ENCODE measurements at places on chromosomes 7 and 10.

- no peak for DNase-seq
These were observed 8.7 kb downstream of the FGFR2 start for GRCh38 chr10:121589553-121589952.

DNA sequence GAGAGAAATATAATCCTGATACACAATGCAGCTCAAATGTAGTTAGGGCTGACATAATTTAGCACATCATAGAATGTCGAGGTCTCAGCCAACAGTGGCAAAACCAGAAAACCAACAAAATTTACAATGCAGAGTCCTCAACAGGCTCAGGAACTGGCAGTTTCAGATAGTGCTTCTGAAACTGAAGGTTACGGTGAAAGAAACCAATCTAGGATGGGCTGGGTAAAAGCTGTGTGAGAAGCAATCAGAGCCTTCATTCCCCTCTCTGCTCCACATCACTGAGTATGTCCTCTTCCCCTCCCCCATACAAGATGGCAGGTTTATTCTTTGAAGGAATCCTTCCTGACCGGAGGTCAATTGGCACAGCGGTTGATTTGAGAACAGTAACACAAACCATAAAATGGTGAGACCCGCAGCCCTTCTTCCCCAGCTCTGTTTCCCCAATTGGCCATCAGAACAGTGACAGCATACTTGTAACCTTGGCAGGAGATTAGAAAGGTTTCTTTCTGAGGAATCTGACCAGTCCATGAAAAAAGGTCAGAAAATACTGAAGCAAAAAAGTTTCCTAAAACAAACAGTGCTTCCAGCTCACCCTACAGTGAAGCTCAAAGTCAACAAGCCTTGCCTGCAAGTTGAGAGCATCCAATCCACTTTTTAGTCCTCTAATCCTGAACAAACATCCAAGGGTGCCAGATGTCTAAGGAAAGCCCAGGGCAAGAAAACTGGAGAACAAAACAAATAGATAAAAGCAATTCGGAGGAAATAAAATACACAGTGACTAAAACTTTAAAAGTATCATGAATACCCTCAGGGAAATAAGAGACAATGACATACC is 53.9 kb upstream of the IL6 start:
- DNase-seq: no peak

DNA sequence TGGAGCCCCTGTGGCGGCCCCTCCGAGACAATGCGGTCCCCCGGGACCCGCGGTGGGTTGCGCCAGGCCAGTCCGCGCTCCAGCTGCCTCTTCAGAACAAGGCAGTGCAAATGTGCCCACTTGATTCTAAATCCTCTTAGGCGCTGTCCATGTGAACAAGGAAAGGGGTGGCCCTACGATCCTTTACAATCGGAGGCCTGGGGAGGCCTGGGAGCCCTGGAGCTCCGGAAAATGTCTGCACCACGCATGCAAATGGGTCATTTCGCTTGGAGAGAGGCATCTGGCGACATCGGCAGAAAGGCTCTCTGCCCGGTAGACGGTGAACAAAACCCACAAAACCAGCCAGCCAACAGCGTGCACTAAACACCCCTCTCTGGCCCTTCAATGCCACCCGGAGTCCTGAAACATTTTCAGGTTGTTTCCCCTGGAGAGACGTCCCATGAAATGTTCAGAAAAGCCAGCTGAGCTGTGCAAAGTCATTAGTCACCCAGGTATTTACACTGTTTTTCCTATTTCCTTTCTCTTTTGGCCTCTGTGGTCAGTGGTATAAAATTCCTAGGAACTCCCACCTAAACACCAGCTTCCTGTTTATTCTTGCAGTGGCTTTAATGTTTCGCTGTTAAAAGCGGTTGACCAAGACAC is 102.8 kb upstream of the ZNF438 start:
- peak; percentile 12 for DNase-seq

- DNase-seq: no peak
These were observed 30.4 kb downstream of the ZNF783 start for GRCh38 chr7:149292462-149292823.

GRCh38 chr7:70926666-70927065 is 205.3 kb upstream of the GALNT17 start:
- no peak for DNase-seq

- DNase-seq: no peak
These were observed 32.5 kb downstream of the ARID5B start for GRCh38 chr10:61933859-61934555.

DNA sequence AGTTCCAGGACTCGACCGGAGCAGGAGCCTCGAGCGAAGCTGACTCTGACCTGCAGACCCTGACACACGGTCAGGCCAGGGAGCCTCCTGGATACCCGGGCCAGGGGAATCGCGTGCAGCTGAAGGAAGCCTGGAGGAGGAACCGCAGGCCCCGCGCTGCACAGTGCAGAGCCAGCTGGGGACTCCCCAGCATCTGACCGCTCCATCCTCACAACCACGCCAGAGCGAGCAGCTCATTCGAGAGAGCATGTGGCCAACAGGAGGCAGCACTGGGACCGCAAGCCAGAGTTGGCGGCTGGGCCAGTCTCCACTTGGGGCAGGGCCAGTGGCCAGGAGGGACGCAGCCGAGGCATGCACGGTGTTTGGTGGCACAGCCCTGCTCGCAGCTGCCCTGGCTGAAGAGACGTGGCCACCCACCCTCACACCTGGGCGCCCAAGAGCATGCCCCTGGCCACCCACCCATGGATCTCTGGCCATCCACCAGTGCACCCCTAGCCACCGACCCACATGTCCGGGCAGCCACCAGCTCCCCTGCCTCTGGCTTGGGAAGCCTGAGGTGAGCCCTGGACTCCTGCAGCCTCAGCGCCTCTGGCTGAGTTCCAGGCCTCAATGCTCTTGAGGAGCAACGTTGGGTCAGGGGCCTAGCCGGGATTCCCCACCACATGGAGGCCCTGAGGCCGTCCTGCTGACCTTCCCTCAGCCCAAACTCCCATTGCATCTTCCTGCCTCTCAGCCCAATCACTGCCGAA is 213.9 kb downstream of the ELFN1 start:
- DNase-seq: no peak

- DNase-seq: no peak
These were observed 610.6 kb upstream of the FOXK1 start for GRCh38 chr7:4071370-4072058.

DNA sequence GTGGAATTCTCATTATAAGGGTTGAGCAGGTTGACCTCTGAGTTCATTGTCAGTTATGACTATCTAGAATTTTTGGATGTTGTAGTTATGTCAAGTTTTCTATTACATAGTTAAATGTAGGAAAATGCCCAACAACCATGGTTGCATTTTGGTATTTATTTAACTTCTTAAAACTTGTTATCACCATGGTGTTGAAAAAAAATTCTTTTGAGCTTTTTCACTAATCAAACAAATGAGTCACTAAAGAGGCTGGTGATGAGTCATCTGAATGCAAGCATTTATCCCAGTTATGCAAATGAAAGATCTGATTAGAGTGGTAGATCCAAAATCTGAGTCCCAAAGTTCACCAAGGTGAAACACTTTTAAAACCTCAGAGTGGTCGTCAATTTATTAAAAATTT is 624.7 kb upstream of the IGFBP3 start:
- DNase-seq: no peak

DNA sequence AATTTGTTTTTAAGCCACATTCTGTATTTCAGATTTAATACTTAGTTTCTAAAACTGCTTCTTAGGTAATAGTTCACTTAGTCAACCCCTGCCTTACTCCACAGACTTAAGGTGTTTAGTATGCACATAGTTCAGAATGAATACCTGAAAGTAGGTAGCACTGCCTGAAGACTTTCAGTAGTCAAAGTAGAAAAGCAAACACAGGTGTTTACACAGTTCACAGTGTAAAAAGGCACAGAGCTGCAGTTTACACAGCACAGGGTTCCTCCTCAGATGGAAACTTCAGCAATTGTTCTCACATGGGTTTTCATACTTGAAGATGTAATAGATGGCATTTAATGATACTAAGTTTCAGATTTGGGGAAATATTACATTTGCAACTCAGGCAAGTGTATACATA is 3.1 kb upstream of the PKD1L1 start:
- DNase-seq: no peak

GRCh38 chr7:143429770-143430698 is 13.2 kb upstream of the TAS2R60 start:
- no peak for DNase-seq

GRCh38 chr10:23695825-23696420 is 257.0 kb downstream of the OTUD1 start:
- no peak for DNase-seq

GRCh38 chr7:44565795-44566559 is 7.7 kb downstream of the DDX56 start:
- DNase-seq: no peak

GRCh38 chr10:74932648-74933047 is 106.2 kb downstream of the KAT6B start:
- no peak for DNase-seq

- no peak for DNase-seq
These were observed 33.3 kb upstream of the DNAJB12 start for GRCh38 chr10:72388062-72388461.

GRCh38 chr7:8129318-8129659 is 132.7 kb downstream of the ICA1 start:
- DNase-seq: no peak

GRCh38 chr10:10684972-10685371 is 332.7 kb upstream of the CELF2 start:
- no peak for DNase-seq

- DNase-seq: no peak
These were observed 76.9 kb downstream of the LRRC4 start for GRCh38 chr7:127954357-127954748.

- DNase-seq: no peak
These were observed 6.5 kb downstream of the TSPAN15 start for GRCh38 chr10:69457771-69458237.

GRCh38 chr7:37577412-37577811 is 106.2 kb upstream of the GPR141 start:
- DNase-seq: no peak

GRCh38 chr10:66990143-66990830 is 64.5 kb downstream of the LRRTM3 start:
- no peak for DNase-seq

DNA sequence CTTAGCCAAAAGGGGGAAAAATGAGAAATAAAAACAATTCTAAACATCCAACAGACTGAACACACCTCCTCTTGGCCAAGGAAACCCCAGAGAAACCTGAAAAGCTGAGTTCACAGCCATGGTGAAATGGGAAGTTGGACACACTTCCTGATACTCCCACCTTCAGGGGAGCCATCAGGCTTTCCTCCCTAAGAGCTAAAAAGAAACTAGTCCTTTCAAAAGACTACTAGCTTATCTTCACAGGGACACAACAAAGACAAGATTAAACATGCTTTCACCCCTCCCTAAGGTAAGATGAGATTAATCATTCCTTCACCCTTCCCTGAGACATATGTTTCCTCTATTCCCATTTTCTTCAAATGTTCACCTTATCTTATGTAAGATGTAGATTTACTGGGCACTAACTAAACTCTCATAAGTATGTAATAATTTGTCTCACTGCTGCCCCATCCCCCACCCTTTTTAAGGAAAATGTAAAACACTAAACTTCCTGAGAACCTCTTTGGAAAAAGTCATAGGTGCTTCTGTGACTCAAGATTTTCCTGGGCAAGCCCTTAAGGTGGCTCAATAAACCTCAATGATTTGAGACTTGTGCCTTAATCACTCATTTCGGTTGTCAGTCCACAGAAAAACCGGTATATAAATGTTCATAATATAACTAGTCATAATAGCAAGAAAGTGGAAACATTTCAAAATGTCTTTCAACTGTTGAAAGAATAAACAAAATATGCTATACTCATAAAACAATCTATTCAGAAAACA is 40.5 kb downstream of the HTR7 start:
- no peak for DNase-seq

DNA sequence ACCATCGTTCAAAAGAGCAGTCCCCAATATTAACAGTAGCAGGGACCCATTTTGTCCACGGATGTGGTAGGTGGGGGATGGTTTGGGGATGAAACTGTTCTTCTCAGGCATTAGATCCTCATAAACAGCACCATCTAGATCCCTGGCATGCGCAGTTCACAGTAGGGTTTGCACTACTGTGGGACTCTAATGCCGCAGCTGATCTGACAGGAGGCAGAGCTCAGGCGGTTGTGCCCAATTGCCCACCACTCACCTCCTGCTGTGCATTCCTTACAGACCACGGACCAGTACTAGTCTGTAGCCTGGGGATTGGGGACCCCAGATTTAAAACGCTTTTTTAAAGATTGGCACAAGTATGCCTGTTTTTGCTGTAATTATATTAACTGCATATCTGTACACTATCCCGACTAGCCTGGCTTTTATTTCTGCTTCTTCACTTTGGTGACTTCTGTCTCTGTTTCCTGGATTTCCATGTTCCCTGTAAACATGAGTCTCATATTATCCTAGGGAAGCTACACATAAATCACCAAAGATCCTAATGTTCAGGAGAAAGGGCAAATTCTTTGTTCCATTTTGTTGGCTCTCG is 163.3 kb upstream of the AKR1E2 start:
- no peak for DNase-seq

DNA sequence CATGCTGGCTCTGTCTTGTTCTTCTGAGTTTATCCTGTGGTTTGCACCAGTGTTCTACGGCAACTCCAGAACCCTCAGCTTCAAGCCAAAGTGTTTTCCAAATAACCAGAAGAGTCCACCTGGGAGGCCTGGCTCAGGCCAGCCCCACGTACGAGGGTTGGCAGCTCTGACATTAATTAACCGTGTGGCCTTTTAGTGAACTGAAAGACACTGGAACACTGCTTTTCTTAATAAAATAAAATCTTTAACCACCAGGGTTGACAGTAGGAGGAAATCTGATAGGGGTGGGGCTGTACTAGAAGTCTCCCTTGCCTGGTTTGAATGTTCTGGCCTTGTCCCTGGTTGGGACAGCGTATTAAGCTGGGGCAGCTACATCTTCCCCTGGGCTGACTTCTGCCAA is 64.9 kb downstream of the SYPL1 start:
- no peak for DNase-seq

- no peak for DNase-seq
These were observed 262.2 kb downstream of the ETV1 start for GRCh38 chr7:13727279-13727678.

DNA sequence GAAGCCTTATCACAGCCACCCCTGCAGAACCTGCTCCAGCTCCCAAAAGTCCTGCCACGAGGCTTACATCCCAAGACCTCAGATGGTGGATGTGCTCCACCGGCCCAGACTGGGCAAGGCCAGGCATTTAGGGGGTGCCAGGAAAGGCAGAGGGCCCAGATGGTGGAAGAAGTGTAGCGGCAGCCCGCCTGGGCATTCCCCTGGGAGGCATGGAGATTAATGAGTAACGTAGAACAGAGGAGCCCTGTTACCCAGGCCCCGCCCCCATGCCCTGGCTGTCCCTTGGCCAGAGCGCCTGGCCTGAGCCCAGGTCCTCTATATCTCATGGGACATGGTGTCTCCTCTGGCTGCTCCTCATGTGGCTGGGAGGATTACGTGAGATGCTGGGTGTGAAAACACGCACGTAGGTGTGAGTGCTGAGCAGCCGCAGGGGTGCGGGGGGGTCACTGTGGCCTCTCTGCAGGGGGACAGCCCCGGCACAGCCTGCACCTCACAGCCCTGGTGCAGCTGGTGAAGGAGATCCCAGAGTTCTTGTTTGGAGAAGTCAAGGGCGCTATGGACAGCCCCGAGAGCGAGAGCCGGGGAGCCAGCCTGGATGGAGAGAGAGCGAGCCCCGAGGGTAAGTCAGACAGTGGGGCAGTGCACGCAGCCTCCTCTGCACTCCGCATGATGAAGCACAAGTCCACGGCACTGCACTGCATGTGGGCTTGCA is 52.9 kb downstream of the ZNF467 start:
- DNase-seq: no peak
